Astrocyte (in vitro differentiated cells and primary cell): ENCODE measurements at places on chromosomes 2 and 18.
A peak's percentile ranks its signal among the peaks of the same experiment; 100 is the strongest.

DNA sequence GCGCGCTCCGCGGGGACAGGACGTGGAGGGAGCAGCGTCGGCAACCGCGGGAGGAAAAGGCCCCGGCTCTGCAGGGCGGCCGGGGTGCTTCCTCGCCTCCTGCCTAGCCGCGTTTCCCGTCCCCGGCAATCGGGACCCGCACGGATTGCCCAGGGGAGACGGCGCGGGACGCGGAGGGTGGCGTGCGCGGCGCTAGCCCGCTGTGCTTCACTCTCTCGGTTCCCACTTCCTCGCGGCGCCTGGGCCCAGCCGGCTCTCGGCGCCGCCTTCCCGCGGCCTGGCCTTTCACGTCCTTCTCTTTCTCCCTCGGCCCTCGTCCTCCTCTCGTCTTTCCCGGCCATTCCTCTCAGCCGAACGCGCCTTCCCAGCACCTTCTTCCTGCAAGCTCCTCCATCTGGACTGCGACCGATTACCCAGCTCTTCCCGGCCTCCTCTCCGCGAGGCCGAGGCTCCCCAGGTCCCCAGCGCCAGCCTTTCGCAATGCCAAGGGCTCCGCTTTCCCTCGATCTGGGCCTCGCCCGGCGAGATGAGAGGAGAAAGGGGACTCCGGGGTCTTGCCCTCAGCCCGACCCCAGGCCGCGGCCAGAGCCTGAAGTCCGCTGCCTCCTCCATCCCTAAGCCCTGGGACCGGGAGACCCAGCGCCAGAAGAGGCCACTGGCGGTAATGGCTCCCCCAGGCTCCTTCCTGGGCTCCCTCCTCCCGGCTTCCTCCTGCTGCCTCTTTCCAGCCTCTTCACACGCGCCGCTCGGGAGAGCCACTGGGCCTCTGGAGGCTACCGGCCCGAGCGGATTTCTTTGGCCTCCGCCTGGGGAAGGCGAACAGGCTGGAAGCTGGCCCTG is 34.3 kb upstream of the ATP6V1B1 start:
- H3K4me1 ChIP-seq = peaks cover 11% of the 10 kb centered on the region
- DNase-seq = peak; percentile 31
- peak overlapping the region; percentile 66 for H3K4me3 ChIP-seq
- H3K36me3 ChIP-seq = no peaks in the 10 kb centered on the region

DNA sequence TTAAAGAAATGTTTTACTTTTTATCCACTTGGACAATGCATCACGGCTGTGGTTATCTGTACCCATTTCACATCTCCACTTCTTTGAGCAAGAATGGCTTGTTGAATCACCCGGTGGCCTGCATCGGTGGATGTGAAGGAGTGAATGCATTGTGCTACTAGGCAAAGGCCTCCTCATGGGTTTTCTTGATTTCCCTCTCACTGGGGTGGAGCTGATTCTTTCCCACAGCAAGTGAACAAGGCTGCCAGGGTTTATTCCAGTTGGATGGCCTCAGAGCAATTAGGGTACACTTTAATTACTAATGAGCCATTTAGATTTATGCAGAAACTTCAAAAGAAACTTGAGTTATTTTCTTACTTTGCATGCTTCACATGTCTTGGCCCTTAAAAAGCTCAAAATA is 387.1 kb downstream of the RND3 start:
- H3K36me3 ChIP-seq = no peaks in the 10 kb centered on the region
- no peak overlapping the region for H3K4me3 ChIP-seq
- H3K27me3 ChIP-seq = no peaks in the 10 kb centered on the region
- no peak overlapping the region for H3K27ac ChIP-seq

- H3K4me1 ChIP-seq = no peaks in the 10 kb centered on the region
- H3K27ac ChIP-seq = no peak overlapping the region
- H3K4me3 ChIP-seq = no peak overlapping the region
- H3K36me3 ChIP-seq = no peaks in the 10 kb centered on the region
These were observed 192.8 kb downstream of the DNER start for GRCh38 chr2:229521576-229521975.

- H3K27ac ChIP-seq = no peak overlapping the region
- H3K4me1 ChIP-seq = no peaks in the 10 kb centered on the region
- no peak for DNase-seq
- no peak overlapping the region for H3K4me3 ChIP-seq
- peaks cover 8% of the 10 kb centered on the region for H3K27me3 ChIP-seq
These were observed 42.2 kb downstream of the THNSL2 start for GRCh38 chr2:88212251-88212790.

DNA sequence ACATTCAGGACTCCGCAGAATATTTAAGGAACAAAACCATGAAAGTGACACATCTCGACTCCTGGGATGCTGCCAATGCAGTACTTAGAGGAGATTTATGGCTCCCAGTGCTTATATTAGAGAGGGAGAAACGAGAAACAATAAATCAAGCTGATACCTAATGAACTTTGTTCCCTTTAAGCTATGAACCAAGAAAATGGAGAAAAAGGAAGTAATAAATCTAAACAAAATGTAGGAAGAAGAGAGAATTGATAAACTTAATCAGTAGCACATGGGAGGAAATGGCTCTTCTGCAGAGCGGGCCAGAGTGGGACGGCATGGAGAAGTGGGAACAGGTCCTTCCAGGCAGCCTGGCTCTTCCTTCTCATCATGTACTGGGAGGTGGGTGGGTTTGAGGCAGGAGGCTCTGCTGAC is 42.7 kb downstream of the NPPC start:
- no peak overlapping the region for H3K4me3 ChIP-seq
- DNase-seq = peak; percentile 11
- peaks cover 24% of the 10 kb centered on the region for H3K27me3 ChIP-seq
- no peaks in the 10 kb centered on the region for H3K4me1 ChIP-seq
- no peak overlapping the region for H3K27ac ChIP-seq

DNA sequence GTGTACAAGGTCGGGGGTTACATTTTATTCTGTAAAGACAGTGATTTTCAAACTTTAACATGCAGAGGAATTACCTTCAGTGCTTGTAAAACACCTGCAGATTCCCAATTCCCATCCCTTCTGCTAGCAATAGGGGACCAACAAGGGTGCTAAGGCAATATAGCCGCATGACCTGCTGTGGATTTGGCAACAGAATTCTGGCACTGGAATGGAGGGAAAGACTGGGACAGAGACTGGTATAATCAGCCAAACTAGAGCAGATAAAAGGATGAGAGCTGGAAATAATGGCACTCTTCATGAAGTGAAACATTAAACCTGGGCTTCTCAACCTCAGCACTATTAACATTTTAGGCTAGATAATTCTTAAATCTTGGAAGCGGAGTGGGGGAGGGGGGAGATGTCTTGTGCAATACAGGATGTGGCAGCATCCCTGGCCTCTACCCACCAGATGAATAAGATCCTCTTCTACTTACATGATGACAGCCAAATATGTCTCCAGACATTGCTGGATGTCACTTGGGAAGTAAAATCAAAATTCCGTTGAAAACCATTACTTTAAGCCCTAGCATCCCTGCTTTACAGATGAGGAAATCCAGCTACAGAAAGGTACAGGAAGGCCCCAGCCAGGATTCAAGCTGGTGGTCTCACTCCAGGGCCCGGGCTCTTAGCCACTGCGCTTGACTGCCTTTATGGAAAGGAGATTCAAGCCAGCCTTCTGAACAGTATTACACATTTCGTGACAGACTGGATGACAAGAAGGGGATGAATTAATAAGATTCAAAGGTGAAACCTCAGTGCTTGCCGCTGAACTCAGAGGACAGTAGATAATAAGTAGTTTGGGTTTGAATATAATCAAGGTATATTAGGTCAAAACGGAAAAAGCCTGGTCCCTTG is 1.7 kb downstream of the EVA1A start:
- peak overlapping the region; percentile 89 for H3K4me3 ChIP-seq
- H3K27ac ChIP-seq = no peak overlapping the region
- H3K36me3 ChIP-seq = peaks cover 8% of the 10 kb centered on the region
- peaks cover 56% of the 10 kb centered on the region for H3K4me1 ChIP-seq
- DNase-seq = peak; percentile 30

- H3K36me3 ChIP-seq = no peaks in the 10 kb centered on the region
- no peaks in the 10 kb centered on the region for H3K4me1 ChIP-seq
- H3K27ac ChIP-seq = no peak overlapping the region
- DNase-seq = no peak
- H3K4me3 ChIP-seq = no peak overlapping the region
These were observed 1379.1 kb upstream of the CDH2 start for GRCh38 chr18:29556070-29556469.

DNA sequence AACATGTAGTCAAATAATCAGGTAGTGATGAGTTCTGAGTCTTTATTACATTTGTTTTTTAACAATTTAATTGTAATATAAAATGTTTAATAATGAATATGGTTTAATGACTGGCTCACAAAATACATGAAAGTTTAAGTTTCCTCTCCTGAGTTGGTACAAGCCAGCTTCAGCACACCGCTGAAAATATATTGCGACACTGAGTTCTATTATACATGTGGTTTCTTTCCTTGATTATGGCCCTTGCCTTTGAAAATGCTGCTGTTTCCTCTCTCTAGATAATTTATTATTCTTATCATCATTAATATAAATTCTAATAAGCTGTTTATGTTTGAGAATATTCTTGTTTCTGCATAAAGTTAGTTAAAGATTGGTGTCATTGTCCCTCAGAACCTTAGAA is 249.3 kb downstream of the PARD3B start:
- no peaks in the 10 kb centered on the region for H3K36me3 ChIP-seq
- no peak overlapping the region for H3K4me3 ChIP-seq
- peaks cover 3% of the 10 kb centered on the region for H3K4me1 ChIP-seq
- H3K27me3 ChIP-seq = no peaks in the 10 kb centered on the region

- DNase-seq = peak; percentile 87
- peaks cover 2% of the 10 kb centered on the region for H3K27me3 ChIP-seq
- H3K27ac ChIP-seq = peak within 1 kb of the TSS; percentile 65
- H3K36me3 ChIP-seq = no peaks in the 10 kb centered on the region
These were observed at the start of gene SPTBN1 for GRCh38 chr2:54455563-54456361. SPTBN1 (plus strand) TSS chr2:54456327; CDS start chr2:54526419, 70,092 bp downstream.

- no peak overlapping the region for H3K27ac ChIP-seq
- H3K4me1 ChIP-seq = peaks cover 25% of the 10 kb centered on the region
- no peak overlapping the region for H3K4me3 ChIP-seq
- no peak for DNase-seq
- H3K27me3 ChIP-seq = no peaks in the 10 kb centered on the region
- peaks cover 10% of the 10 kb centered on the region for H3K36me3 ChIP-seq
These were observed 80.6 kb downstream of the MYO1B start for GRCh38 chr2:191325651-191326365.

- peak overlapping the region; percentile 54 for H3K4me3 ChIP-seq
- DNase-seq = peak; percentile 56
- H3K36me3 ChIP-seq = no peaks in the 10 kb centered on the region
These were observed 19.4 kb upstream of the PAX3 start for GRCh38 chr2:222318026-222318711.

- no peak for DNase-seq
- H3K4me3 ChIP-seq = no peak overlapping the region
- H3K27ac ChIP-seq = no peak overlapping the region
These were observed 15.2 kb downstream of the MMADHC start for GRCh38 chr2:149572102-149572953.

GRCh38 chr2:233031556-233032500 is 644 bp upstream of the NEU2 start:
- no peak overlapping the region for H3K4me3 ChIP-seq
- H3K27me3 ChIP-seq = no peaks in the 10 kb centered on the region
- H3K27ac ChIP-seq = no peak overlapping the region
- no peaks in the 10 kb centered on the region for H3K36me3 ChIP-seq
- DNase-seq = no peak

- H3K27me3 ChIP-seq = no peaks in the 10 kb centered on the region
- no peaks in the 10 kb centered on the region for H3K4me1 ChIP-seq
- no peak overlapping the region for H3K27ac ChIP-seq
- H3K36me3 ChIP-seq = no peaks in the 10 kb centered on the region
These were observed 90.5 kb downstream of the LAMA3 start for GRCh38 chr18:23779696-23780303.

DNA sequence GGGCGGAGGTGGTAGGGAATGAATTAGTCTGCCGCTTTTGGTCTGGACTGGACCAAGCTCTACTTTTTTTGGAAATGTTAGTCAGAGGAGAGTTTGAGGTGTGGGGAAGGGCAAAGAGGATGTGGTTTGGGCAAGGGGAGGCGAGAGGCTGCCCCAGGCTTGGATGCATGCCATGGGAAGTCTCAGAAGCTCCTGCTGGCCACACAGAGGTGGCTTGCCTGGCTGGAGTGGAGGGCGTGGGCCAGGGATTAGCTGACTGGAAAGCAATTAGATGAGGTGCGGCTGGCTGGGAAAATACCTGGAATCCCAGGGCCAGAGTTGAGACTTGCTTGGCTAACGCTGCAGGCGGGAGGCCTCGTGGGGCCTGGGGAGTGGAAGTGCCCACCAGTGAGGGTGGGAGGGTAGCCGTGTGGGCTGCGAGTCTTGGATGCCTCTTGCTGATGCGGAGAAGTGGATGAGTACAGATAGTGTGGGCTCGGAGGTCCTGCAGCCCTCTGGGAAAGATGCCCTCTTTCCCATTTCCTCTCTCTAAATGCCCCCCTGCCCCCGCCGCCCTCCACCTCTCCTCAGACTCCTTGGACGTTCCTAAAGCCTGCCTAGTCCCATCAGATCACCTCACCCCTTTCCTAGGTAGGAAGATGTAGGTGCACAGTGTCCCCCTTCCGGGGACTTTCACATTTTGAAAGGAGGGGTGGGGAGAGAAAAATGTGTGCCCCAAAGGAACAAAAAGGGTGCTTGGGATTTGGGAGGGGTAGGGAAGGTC is 117.6 kb downstream of the SMAD7 start:
- H3K27ac ChIP-seq = peak overlapping the region; percentile 56
- peak overlapping the region; percentile 44 for H3K4me3 ChIP-seq
- peaks cover 57% of the 10 kb centered on the region for H3K4me1 ChIP-seq
- DNase-seq = peak; percentile 94

GRCh38 chr2:139369423-139370409 is 589.5 kb upstream of the NXPH2 start:
- H3K4me3 ChIP-seq = no peak overlapping the region
- no peak overlapping the region for H3K27ac ChIP-seq
- H3K27me3 ChIP-seq = no peaks in the 10 kb centered on the region

- no peak overlapping the region for H3K27ac ChIP-seq
- DNase-seq = peak; percentile 36
- no peak overlapping the region for H3K4me3 ChIP-seq
- H3K27me3 ChIP-seq = no peaks in the 10 kb centered on the region
- no peaks in the 10 kb centered on the region for H3K36me3 ChIP-seq
- H3K4me1 ChIP-seq = no peaks in the 10 kb centered on the region
These were observed 54.1 kb upstream of the SLC38A11 start for GRCh38 chr2:165009466-165009865.

- peaks cover 11% of the 10 kb centered on the region for H3K4me1 ChIP-seq
- no peak for DNase-seq
- H3K4me3 ChIP-seq = no peak overlapping the region
- H3K27ac ChIP-seq = no peak overlapping the region
These were observed 1.4 kb downstream of the OLA1 start for GRCh38 chr2:174246944-174247381.
